ENCODE measurements at places on chromosomes 5 and 9.

DNA sequence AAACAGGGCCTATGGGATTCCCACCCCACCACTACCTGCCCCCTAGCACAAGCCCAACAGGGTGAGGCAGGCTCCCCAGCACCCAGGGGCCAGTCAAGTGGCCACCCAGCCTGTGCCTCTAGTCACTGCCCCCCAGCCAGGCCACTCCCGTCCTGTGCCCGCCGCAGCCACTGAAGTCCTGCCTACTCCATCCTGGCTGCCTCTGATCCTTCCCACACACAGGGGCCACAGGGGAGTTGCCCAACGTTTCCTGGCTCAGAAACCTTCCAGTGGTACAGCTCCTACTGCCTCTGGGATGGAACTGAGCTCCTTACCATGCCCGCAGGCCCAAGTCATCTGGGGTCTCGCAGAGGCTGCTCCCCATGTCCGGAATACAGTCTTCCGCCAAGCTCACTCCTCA, 70.2 kb upstream of the STXBP1 start:
- no peak for DNase-seq

DNA sequence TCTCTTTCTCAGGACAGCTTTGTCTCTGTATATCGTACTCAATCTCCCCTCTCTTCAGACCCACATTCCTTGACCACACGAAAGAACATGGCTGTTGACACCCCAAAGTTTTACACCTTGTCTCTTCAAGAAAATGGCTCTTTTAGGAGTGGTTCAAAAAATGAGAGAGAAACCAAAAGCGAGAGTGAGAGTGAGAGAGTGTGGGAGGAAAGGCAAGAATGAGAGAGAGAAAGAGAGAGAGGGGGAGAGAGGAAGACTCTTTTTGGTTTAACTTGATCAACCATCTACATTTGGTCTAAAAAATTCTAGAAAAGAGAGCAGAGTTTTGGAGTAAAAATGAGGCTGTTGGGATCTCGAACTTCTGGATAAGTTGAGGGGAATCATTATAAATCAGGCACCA, 581.8 kb upstream of the WWC1 start:
- DNase-seq: no peak

- DNase-seq: no peak
Observed at GRCh38 chr9:106708475-106709146, 154.4 kb upstream of the ZNF462 start.

DNA sequence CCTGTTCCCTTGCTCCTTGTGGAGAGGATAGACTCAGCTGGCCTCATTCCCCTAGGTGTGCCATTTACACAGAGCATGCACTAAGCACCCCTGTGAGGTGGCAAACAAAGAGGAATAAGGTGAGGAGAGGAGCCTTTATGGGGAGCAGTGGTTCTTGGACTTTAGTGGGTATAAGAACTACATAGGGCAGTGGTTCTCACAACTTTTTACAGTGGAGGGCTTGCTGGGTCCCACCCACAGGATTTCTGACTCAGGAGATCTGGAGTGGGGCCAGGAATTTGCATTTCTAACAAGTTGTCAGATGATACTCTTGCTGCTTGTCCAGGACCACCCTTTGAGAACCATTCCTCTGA, 42.0 kb downstream of the CSF1R start:
- DNase-seq: no peak

DNA sequence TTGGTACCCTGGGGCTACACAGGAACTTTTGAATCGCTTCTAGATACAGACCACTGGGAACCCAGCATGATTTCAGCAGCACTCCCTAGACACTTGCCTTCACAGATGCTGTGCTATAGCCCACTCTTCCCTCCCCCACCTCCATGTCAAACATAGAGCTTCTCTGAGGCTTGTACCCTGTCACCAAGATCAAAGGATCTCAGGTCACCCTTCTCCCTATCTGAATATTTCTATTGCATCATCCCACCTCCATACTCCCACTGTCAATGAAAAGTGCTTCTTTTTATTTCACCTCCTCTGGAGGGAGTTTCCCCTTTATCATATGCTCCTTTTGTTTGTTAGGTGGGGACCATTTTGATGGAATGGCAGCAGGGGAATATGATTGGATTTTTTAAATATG, 29.2 kb upstream of the PHF24 start:
- DNase-seq: no peak

GRCh38 chr5:139688088-139688702, 40.0 kb downstream of the CXXC5 start:
- DNase-seq: peak; percentile 78

DNA sequence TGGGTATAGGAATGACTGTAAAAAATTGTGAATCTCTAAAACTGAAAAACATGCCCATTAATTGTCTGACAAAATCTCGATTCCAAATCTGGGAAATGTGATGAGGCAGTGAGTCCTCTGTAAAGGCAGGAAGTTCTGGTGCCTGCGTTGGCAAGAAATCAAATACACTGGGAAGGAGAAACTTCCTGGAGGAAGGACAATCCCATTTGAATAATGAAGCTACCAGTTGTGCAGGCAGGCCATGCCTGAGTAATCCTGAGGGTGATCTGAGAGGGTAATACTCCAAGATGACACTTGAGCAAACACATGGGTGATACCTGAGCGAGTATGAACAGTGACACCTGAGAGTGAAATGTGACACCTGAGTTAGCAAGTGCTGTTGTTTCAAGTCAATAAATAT, 49.7 kb downstream of the KIF24 start:
- no peak for DNase-seq

Measured in OCI-LY7 (cell line).